ENCODE measurements at places on chromosomes 4 and X. TPM values are rescaled to one million over a fixed set of nuclear protein-coding genes. Genes with fewer than 3 reads are reported as not detected.

FOXR2 gene
- total RNA-seq = not detected

ZXDA gene
- total RNA-seq = 2.7 TPM

ANKRD37 gene
- total RNA-seq = 6.9 TPM

UNC5C gene
- 0.19 TPM for total RNA-seq

SYN1 gene
- 3.3 TPM for total RNA-seq

PDGFRA gene
- 32.6 TPM for total RNA-seq

FREM3 gene
- not detected for total RNA-seq

RNF128 gene
- total RNA-seq = 7.1 TPM
